ENCODE measurements at places on chromosomes 5 and 9.

DNA sequence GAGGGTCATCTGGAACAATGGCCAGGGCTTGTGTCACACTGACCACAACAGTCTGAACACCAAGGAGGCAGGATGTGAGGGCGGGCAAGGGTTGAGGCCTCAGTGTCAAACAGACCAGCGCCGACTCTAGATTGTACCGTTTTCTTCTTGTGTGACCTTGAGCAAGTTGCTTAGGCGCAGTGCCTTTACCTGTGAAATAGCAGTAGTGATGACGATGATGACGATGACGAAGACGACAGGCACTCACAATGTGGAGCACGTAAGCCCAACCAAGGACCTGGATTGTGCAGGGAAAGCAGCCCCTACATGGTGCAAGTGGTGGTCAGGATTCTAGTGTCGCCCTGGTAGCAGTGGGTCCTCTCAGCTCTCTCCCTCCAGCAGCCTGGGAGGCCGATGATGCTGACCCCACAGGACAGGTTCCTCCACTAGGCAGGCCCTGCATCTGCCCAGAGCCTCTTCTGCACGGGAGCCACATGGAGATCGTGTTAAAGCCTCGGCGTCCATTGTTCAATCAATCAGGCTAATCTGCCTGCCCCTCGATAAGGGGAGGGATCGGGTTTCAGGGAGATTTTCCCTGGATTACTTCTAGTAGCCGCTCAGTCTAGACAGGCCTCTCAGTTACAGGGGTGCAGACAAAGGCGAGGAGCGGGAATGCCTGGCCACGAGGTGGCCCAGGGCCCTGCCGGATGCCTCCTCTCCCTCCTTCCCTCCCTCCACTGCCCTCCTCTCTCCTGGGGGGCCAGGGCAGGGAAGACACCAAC is 91.7 kb downstream of the MACROH2A1 start:
- no peak for DNase-seq

DNA sequence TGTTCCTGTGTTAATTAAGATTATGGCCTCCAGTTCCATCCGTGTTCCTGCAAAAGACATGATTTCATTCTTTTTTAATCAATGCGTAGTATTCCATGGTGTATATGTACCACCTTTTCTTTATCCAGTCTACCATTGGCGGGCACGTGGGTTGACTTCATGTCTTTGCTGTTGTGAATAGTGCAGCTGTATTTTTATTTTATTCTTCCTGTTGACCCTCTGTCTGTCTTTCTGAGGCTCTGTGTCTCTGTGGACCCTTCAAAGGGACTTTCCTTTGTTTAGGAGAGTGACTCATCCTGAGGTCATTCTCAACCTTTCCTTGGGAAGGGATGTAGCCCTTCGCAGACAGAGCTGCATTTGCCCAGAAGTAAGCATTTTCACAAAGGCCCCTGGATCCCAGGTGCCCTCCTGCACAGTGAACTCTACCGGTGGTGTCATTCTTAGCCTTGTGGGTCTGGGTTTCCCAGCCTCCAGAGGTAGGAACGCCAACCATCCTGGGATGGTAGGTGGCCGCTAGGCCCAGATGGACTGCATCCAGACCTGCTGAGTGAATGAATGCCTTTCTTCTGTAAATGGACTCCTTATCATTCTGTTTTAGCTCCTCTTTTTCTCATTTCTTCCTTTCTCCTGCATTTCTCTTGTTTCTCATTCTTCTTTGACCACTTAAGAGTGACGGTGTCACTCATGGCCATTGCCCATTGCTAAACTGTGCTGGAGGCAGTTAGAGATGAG is 22.4 kb downstream of the TRIO start:
- no peak for DNase-seq

DNA sequence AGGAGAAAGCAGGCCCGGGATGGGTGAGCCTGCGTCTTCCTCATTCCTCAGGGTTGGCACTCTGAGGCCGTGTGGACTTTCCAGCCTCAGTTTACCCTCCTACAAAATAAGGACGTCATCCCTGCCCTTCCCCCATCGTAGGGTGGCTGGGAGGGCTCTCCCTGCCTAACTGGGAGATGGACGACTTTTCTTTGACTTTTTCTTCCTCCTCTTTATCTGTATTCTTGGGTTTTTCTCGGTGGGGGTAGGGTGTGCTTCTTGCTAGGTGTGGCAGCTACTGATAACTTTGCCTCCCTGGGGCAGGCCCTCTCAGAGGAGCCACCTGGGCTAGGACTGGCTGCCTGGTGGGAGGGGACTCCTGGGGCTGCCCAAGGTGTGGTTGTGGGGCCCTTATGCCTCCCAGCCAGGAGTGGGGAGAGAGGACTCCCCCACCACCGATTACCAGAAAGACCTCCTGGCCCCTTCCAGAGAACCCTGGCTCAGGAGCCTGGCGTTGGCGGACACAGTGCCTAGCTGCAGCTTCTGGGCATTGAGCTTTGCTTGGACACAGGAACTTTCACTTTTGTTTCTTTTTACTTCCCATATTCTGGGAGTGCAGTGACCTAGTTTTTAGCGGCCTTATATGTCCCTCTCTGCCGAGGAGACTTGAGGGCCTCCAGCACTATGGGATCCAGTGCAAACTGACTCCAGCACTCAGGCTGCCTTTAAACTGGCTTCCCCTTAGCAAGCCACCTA is 6.1 kb downstream of the GLIPR2 start:
- no peak for DNase-seq

DNA sequence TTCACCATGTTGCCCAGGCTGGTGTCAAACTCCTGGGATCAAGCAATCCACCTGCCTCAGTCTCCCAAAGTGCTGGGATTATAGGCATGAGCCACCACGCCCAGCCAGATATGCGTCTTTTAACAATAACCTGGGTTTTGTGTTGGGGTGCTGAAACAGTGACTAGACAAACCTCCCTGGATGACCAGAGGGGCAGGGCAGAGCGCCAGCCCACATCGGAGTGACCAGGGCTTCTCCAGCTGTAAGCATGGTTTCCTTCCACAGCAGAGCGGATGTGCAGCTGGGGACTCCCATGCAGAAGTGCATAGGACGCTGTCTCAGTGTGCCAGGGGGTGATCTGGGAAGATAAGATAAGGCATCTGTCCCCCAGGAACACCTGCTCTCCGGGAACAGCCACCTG is 244.9 kb downstream of the IRX2 start:
- DNase-seq, result no peak

DNA sequence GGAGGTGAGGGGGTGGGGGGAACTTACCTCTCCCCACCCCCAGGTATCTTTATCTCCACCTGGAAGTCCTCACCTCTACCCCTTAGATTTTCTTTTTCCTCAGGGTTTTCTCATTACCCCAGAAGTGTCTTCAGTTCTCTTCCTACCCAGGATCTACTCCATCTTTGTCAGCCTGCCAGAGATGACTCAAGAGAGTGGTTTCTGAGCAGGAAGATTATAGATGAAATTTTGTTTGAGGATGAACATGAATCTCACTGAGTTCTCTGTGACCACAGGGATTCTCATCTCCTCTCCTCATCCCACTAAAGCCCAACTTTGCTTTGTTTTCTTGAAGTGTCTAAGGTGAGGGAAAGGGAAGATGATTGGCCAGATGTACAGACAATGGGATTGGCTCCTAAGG is 5.2 kb upstream of the HINT2 start:
- no peak for DNase-seq

DNA sequence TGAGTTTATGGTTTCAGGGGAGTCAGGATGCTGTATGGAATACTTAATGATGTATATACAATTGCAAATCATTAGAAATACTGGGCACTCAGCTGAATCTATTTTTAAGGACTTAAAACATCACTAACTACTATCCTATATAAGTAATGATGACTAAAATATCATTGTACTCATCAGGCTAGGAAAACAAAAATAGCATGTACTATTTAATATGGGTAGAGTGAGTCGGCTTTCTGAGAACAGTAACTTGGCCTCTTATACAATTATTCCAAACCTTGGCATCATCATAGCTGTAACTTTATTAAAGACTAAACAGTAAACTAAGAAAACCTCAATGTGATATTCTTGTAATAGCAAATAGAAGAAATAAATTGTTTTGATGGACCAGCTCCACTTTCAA is 94.5 kb downstream of the PJA2 start:
- DNase-seq, result no peak
